ENCODE measurements at places on chromosomes 12 and 14.

DNA sequence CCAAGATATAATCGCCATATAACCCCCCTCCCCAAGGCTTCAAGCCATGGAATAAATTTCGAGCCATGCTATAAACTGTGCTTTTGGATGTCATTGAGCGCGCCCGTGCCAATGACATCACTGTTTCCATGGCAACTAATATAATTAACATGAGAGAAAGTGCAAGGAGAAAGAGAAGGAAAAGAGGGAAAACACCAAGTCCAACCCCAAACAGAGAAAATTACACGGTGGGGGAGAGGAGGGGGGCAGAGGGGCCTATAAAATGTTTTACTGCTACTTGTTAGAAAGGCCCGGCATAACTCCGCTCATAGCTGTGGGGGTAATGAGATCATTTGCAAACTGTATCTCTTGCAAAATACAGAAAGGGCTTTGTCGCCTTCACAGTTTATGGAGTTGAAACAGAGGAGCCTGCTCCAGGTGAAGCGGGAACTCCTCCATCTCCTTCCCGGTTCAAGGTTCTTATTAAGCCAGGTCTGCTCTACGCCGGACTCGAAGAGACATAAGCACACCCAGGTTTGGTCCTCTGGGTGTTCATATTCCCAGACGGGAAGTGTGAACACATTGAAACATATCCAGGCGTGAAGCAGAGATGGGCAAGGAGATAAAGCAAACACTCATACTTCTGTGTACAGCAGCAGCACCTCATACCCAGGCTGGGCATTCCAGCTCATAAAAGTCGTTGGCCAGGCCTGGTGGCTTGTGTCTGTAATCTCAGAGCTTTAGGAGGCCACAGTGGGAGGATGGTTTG lies 99.1 kb upstream of the MAP1LC3B2 start:
- no peak for DNase-seq

DNA sequence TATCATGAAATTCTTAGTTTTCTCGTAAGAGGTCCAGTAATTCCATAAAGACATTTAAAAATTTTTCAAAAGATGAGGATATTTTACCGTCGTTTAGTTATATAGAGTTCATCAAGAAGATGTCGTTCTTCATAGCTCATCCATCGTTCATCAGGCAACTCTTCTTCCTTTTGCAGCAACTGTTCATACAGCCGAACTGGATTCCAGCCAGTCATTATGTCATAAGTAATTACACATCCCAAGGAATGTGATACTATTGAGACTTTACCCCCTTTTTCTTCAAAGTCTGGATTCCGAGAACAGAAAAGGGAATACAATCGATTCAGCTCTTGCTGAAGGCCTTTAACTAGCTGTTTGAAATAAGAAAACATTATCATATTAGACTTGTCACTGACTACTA lies 90.3 kb downstream of the DDHD1 start:
- DNase-seq = no peak

- no peak for DNase-seq
Observed at GRCh38 chr12:6520186-6520585, 14.1 kb upstream of the GAPDH start.

GRCh38 chr12:23049180-23049579 lies 424.2 kb downstream of the ETNK1 start:
- DNase-seq = no peak

- DNase-seq = no peak
Observed at GRCh38 chr12:46005151-46005797, 14.9 kb upstream of the SCAF11 start.

- DNase-seq = no peak
Observed at GRCh38 chr14:77302926-77303325, 17.8 kb downstream of the POMT2 start.

- DNase-seq = no peak
Observed at GRCh38 chr12:67400742-67401141, 131.6 kb downstream of the CAND1 start.

DNA sequence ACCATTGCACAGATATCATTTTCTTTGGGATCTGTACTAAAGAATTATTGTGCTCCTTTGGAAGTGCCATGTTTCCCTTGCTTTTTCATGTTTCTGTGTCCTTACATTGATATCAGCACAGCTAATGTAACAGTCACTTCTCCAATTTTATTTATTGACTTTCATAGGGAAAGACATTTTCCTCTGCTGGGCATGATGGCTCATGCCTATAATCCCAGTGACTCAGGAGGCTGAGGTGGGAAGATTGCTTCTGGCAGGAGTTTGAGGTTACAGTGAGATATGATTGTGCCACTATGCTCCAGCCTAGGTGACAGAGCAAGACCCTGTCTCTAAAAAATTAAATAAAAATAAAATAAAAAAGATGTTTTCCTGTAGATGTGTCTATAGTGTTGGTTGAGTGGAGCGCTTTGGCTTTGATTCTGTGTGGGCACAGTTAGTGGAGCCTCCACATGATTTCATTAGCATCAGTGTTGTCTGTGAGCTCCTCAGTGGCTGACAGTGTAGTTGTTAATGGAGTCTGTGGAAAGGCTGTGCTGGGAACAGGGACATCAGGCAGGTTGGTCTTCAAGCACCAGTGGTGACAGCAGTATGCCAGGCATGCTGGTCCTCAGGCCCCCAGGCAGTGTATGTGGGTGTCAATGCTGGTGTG lies 7.4 kb downstream of the OAS2 start:
- no peak for DNase-seq

GRCh38 chr12:16603260-16603915 lies 2.6 kb downstream of the LMO3 start:
- DNase-seq = no peak

- DNase-seq = no peak
Observed at GRCh38 chr14:101063121-101063520, 159.6 kb upstream of the RTL1 start.

DNA sequence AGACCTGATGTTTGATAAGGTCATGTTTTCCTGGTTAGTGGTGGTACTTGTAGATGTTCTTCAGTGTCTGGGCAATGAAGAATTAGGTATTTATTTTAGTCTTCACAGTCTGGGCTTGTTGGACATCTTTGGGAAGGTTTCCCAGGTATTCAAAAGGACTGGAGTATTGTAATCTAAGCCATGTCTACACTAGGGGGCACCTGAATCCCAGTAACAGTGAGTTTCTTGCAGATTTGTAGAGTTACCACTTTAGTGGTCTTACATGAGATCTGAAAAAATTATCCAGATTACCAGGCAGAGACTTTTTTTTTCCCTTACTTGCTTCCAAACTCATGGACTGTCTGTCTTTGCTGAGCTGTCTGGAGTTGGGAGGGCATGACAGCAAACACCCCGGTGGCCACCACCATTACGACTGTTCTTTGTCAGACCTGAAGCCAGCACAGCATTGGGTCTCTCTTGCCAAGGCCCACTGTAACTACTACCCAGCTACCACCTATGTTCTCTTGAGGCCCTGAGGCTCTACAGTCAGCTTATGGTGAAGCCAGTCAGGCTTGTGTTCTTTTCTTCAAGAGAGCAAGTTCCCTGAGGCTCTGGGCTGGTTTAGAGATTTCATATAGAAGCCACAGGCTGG lies 820.7 kb upstream of the FBXO33 start:
- DNase-seq = no peak

All from NCI-H1092 (cell line).